Sigmoid colon (tissue), 7 donors: ENCODE measurements at places on chromosomes 1 and 21.

- DNase-seq: no peak
Observed at GRCh38 chr1:23774174-23774880, 3.9 kb upstream of the PITHD1 start.

DNA sequence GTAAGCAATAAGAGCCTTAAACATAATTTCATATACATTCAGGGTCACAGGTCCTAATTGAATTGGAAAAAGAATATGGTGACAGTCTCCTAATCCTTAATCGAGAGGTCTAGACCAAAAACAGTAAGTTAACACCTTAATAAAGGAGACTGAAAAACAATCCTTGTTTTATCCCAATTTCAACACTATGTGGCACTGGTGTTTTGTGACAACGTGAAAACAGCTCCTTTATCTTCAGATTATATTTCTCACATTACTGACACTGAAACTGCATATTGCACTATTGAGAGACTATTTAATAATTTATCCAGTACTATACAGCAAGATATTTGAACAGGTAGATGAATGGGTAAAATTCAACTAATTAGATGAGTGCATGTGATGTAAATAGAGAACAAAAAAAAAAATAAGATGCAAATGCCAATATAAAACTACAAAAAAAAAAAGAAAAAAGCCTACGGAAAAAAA lies 34.1 kb downstream of the TP53BP2 start:
- DNase-seq: no peak

DNA sequence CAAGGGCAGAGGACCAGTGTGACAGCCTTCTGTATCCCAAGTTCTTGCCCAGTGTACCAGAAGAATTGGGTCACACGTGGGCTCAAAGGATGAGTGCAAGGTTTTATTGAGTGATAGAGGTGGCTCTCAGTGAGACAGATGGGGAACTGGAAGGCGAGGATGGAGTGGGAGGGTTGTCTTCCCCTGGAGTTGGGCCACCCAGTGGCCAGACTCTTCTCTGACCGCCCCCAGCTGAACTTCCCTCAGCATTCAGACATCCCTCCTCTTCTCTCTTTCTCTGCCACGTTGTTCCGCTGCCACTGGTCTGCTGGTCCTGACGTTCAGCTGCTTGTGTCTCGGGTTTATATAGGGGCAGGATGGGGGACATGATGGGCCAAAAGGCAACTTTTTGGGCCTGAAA lies 150.1 kb upstream of the IVNS1ABP start:
- DNase-seq: no peak

DNA sequence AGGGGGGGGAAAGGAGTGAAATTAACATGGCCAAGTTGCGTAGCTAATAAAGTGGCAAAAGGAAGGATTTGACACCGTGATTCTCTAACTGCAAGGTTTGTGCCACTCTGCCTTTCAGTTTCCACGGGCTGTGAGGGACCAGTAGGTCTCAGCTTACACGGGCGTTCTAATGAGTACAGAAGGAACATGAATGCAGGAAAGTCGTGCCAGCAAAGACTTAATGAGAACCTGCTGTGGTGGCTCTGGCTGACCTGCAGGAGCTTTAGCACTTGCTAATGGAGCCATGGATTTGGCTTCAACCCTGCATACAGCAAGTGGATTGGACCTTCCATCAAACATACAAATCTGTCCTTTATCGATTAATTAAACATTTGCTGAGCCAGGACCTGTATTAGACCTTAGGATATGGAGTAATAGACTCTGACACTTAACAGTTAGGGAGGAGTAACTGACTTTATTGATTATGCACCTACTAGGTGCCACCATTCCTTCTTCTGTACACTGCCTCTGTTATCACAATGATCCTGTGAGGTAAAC lies 15.1 kb upstream of the PITHD1 start:
- no peak for DNase-seq

DNA sequence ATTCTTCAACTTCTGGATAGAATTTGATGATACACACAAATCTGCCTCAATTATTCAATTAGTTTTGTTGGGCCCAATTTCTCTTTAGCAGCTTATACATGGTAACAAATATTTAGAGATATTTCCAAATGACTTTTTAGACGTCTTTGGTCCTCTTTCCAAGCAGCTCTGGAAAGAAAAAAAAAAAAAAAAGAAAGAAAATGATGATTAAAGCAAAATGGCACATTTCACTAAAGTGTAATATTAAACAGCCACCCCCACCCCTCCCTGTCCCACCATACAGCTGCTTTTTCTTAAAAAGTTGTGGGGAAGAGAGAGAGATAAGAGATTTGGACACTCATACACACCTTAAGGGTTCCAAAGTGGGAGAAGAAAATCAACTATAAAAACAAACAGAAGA lies 977 bp downstream of the METTL18 start:
- DNase-seq: no peak

DNA sequence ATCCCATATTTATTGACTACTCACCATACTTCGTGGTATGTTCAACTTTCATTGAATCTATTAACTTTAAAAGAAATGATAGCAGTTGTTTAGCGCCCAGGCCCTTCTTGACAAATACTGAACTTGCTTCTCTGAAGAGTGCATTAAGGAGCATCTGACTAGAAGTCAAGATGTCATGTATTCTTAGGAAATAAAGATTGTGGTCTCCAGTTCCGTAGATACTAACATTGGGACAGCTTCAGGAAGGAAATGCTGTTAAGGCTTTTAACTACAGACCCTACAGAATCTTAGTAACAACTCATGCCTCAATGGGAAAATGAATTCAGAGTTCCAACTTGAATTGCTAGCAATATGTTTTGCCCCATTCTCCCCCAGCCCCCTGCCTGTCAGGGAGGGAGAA lies 14.8 kb downstream of the LYST start:
- no peak for DNase-seq

- DNase-seq: no peak
Observed at GRCh38 chr1:84525779-84526178, 19.4 kb upstream of the GNG5 start.

DNA sequence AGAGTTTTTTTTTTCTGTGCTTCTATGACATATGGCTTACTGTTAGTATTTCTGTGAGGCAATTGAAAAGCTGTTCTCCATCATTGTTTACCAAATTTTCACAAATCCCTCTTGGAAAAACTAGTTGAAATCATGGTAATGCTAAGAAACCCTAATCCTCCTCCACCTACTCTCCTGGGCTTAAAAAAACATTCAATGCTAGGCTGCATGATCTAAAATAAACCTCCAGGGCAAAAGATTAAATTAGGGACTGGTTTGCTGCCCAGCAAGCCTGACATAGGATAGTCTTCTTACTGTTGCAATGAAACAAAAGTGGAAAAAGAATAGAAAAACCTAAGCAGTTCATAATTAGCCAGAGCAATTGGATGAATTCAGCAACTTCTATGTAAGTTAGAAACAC lies 16.1 kb downstream of the C1orf52 start:
- no peak for DNase-seq

- DNase-seq: no peak
Observed at GRCh38 chr1:34887593-34887992, 28.0 kb upstream of the SMIM12 start.

GRCh38 chr1:199684686-199685273 lies 342.7 kb upstream of the NR5A2 start:
- DNase-seq: no peak

DNA sequence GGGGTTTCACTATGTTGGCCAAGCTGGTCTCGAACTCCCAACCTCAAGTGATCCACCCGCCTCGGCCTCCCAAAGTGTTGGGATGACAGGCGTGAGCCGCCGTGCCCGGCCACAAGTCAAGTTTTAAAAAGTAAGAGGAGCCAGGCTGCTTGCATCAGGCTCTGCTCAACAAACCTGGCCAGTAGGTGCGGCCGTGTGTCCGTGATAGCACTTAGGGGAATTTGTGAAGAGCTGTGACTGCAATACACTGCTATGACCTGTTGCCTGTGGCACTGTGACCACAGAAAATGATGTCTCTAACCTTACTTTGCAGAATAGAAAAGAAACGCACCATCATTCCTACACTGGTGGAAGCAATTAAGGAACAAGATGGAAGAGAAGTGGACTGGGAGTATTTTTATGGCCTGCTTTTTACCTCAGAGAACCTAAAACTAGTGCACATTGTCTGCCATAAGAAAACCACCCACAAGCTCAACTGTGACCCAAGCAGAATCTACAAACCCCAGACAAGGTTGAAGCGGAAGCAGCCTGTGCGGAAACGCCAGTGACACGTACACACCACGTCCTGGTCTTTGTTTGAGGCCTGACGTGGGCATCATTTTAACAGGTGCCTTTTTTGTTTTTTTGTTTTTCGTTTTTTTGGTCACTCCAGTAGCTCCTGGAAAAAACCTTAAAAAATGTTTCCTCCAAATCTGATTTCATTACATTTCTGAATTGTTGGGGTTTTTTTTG lies 16.7 kb downstream of the C1orf174 start:
- no peak for DNase-seq

DNA sequence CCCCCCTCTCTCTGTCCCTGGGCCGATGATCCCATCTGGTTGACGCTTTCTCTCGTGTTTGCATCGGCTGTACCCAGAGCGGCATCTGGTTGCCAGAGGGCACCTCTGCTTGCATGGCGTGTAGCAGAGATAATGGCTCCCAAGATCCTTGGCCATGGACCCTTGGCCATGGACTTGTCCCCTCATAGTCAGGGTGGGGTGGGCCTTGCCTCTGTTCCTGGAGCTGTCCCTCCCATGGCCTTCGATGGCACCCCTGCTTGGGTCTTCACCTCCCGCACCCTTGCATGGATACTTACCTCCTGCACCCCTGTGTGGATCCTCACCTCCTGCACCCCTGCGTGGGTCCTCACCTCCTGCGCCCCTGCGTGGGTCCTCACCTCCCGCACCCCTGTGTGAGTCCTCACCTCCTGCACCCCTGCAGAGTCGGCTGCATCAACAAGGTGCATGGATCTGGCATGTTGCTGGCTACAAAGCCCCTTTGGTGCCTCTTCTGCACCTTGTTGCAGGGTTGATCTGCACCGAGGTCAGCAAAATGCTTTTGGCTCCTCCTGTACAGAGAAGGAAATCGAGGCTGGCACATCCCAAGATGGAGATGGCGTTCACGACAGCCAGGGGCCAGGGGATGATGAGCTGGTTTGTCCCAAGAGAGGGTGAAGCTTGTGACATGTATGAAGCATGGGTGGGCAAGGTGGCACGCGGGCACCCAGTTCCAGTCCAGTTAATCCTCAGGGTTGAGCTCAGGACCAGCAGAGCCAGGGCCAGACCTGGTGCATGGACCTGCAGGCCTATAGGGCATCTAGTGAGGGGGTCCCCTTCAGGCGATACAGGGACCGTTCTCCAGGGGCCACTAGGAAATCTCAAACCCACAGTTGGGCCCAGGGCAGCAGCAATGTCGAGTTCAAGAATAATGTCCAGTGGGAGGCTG lies 46.1 kb upstream of the C1orf174 start:
- DNase-seq: no peak

GRCh38 chr1:56543783-56544612 lies 35.4 kb downstream of the PLPP3 start:
- no peak for DNase-seq

- no peak for DNase-seq
Observed at GRCh38 chr1:237650809-237651208, 239.9 kb downstream of the ZP4 start.

- DNase-seq: no peak
Observed at GRCh38 chr1:177817937-177818875, 151.7 kb downstream of the SEC16B start.

GRCh38 chr1:216222288-216222687 lies 201.0 kb downstream of the USH2A start:
- no peak for DNase-seq

- no peak for DNase-seq
Observed at GRCh38 chr1:30768830-30769718, 11.5 kb upstream of the LAPTM5 start.

- DNase-seq: no peak
Observed at GRCh38 chr1:115076384-115076915, 12.9 kb downstream of the TSPAN2 start.

GRCh38 chr1:68221001-68221979 lies 11.0 kb downstream of the WLS start:
- DNase-seq: no peak

- DNase-seq: no peak
Observed at GRCh38 chr1:160243767-160244166, 18.6 kb downstream of the DCAF8 start.

DNA sequence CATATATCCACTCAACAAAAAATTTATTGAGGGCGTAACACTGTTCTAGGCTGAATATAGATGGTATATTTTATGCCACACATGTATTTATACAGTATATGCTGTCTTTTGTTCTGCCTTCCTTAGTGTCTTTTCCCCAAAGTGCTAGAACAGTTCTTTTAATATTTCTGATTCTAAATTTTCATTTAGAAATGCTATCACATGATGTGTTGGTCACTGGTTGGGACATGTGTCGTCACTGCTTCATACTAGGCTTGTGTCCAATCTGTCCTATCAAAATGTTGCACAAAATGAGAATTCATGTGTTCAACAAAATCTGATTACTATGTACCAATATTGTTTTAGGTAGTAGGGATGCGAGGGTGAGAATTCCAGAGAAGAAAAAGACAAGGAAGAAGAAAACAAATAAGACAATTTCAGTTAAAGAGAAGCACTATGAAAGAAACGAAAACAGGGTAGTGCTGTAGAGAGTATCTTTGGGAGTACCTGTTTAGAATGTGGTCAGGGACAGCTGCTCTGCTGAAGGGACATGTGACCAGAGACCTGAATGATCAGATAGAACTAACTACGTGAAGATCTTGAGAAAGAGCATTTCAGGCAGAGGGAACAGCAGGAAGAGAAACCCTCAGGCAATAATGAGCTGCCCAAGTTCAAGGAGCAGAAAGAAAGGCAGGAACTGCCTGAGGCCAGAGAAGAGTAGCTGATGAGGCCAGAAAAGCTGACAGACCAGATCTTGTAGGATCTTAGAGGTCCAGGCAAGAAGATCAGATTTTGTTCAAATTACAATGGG lies 1.3 kb downstream of the KMO start:
- no peak for DNase-seq

GRCh38 chr1:198607714-198608113 lies 31.1 kb upstream of the PTPRC start:
- DNase-seq: no peak

- DNase-seq: no peak
Observed at GRCh38 chr1:225987491-225988316, 11.4 kb downstream of the SDE2 start.

DNA sequence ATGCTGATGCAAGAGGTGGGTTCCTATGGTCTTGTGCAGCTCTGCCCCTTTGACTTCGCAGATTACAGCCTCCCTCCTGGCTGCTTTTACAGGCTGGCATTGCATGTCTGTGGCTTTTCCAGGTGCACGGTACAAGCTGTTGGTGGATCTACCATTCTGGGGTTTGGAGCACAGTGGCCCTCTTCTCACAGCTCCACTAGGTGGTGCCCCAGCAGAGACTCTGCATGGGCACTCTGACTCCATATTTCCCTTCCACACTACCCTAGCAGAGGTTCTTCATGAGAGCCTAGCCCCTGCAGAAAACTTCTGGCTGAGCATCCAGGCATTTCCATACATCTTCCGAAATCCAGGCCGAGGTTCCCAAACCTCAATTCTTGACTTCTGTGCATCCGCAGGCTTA lies 989.0 kb downstream of the PLA2G4A start:
- no peak for DNase-seq

GRCh38 chr1:79150576-79150975 lies 144.0 kb upstream of the ADGRL4 start:
- DNase-seq: no peak
